Testis (tissue), 5 donors: ENCODE measurements at places on chromosomes 1 and 21.

- no peak for DNase-seq
Measured at GRCh38 chr1:206420471-206420870, 49.8 kb upstream of the IKBKE start.

- DNase-seq = no peak
Measured at GRCh38 chr1:65341381-65341780, 32.0 kb downstream of the DNAJC6 start.

- peak; percentile 53 for DNase-seq
Measured at GRCh38 chr1:24289937-24290595, 29.1 kb upstream of the GRHL3 start.

GRCh38 chr21:44442266-44443125, 12.8 kb upstream of the LRRC3 start:
- DNase-seq = no peak

DNA sequence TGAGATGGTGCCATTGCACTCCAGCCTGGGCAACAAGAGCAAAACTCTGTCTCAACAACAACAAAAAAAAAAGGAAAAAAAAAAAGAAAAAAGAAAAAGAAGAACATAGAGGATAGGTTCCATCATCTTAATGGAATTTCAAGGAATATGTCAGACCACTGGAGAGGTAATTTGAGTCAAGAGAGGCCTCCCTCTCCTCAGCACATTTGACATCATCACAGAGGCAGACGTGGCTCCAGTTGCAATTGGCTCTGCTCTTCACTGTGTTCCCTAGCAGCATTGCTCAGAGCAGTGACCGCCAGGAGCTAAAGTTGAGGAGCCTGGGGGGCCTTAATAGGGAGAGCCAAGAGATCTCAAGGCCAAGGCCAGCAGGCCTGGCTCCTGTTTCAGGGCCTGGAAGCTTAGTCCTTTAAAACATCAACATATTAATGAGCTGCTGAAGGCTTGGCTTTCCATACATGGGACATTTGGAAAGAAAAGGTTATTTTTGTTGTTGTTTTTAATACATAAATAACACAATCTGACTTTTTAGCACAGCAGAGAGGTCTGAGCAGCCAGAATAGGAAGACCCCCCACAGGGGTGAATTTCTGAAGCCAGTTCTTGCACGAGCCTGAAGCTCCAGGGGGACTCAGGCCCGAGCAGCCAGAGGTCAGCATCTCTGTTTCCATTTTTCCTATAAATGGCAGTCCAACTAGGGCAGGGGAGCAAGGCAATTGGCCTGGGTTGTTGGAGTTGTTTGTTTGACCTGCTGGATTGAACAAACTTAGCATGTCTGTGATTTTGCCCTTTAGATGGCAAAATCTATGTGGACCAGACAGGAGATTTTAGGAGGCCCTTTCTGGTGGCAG, 118.3 kb upstream of the FGGY start:
- peak; percentile 85 for DNase-seq

GRCh38 chr1:93878501-93878888, 511 bp downstream of the DNTTIP2 start:
- peak; percentile 33 for DNase-seq

GRCh38 chr1:12203216-12204007, 26.4 kb upstream of the VPS13D start:
- no peak for DNase-seq

- DNase-seq = no peak
Measured at GRCh38 chr1:107323784-107324183, 182.9 kb downstream of the NTNG1 start.

GRCh38 chr21:34884346-34884929, 164.7 kb downstream of the RUNX1 start:
- DNase-seq = no peak

GRCh38 chr1:160400223-160400645, at the start of gene VANGL2:
TSS of gene VANGL2 (plus strand) at chr1:160400564. CDS start at chr1:160415838, 15,274 bp downstream.
- peak; percentile 84 for DNase-seq

DNA sequence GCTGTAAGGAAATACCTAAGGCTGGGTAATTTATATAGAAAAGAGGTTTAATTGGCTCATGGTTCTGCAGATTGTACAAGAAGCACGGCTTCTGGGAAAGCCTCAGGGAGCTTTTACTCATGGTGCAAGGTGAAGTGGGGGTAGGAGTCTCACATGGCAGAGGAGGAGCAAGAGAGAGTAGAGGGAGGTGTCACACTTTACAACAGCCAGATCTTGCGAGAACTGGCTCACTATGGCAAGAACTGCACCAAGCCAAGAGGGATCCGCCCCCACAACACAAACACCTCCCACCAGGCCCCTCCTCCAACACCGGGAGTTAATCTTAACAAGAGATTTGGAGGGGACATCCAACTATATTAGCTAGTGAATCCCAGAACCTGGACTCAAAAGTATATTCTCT, 135.4 kb upstream of the SOD1 start:
- DNase-seq = no peak

DNA sequence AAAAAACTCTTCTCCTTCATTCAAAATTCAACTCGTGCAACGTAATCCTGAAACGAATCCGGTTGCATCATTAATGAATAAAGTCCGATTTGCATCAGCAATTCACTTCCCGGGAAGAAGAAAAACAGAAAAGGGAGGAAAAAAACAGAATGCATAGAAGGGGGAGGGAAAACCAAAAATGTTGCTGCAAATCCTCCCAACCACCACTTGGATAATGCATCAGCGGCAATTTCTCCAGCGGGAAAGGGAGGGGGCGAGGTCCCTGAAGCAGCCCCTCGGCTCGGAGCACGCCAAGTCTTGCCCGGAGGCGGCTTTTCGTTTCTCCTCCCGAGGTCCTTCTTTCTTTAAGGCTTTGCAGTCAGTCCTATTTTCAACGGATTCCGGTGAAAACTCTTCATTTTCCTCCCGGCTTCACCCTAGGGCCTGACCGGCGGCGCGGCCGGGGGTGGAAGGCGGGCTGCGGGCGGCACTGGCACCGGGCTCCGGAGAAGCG, 723 bp downstream of the CDC42BPA start:
- peak; percentile 69 for DNase-seq

- no peak for DNase-seq
Measured at GRCh38 chr1:179803918-179804317, 60.8 kb downstream of the FAM163A start.

- DNase-seq = no peak
Measured at GRCh38 chr1:236990052-236990445, 14.2 kb downstream of the MT1HL1 start.

DNA sequence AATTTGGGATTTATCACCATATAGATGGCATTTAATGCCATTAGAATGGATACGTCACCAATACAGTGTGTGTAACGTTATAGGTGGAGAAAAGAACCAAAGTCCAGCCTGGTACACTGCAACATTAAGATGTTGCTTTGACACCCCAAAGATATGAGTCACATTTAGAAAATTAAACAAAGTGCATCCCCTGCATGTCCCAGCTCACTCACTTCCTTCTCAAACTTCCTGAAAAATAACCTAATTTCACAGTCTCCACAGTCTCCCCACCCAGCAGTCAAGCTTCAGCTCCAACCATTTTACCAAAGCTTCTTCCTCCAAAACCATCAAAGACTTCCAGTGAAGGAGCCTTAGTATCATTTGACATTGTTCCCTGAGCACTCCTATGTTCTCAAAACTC, 111.9 kb downstream of the OMA1 start:
- DNase-seq = no peak

GRCh38 chr1:235993652-235994051, 71.2 kb downstream of the NID1 start:
- no peak for DNase-seq
